ENCODE measurements at places on chromosomes 3 and 15.

DNA sequence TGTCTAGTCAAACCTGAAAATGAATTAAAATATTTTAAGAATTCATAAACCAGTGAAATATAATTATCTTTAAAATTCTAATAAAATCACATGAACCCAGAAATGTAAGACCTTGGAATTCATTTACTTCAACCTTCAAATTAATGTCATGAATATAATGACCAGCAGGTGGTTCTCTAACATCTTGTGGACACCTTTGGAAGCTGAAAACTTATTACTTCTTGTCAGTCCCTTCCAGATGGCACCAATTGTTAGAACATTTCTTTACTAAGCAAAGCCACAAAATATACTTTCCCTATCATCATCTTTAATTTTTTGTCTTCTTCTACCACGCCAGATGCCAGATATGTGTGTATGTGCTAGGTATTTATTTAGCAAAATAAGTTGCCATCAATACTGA lies 240.0 kb downstream of the MBNL1 start:
- peak; percentile 3 for DNase-seq

GRCh38 chr3:57064572-57064971 lies 4.1 kb downstream of the SPATA12 start:
- no peak for DNase-seq

- no peak for DNase-seq
These were observed 220.6 kb upstream of the MRPL3 start for GRCh38 chr3:131723343-131723742.

- DNase-seq, result no peak
These were observed 4.6 kb downstream of the OR5K3 start for GRCh38 chr3:98395101-98395500.

DNA sequence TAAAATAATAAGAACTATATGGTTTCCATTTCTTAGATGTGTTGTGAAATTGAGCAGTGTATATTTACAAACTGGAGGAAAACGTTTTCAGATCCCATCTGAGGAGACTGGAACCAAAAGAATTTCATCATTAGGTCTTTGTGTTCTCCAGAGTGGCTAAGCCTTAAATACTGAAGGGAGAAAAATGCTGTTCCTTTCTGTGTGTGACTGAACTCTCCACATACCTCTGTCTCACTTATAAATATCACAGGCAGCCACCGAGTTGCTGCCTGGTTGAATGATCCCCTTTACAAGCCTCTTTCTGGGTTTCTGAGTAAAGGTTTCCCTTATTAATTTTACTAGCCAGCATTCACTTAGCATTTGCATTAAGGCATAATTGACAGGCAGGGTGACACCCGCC lies 913.9 kb upstream of the NR2F2 start:
- DNase-seq, result no peak

GRCh38 chr15:94306700-94307650 lies 75.6 kb downstream of the MCTP2 start:
- peak; percentile 81 for DNase-seq

DNA sequence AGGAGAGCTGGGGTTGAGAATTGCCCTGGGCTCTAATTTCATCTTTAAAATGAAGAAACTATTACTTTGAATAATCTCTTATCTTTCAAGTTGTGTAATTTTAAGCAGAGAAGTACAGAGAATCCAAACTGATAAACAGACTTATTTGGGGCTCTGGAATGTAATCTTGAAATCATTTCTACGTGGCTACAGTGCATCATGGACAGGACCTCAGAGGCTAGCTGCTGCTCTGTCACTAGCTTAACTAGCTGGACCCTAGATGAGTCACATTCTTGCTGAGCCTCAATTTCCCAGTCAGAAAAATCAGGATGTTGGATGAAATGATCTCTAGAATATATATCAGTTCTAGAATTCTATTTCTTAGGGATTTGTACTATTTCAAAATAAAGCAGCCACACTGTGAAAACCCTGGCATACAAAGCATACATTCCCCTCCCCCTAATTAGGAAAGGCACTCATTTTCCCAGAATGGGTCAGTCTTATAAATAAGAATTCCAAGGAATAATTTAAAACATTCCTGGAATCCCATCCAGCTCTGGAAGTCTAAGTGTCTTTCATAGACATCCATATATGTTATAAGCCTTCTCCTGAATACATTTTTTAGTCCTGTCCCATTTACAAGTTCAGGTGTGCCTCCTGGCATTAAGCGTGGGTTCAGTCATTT lies 47.2 kb downstream of the RASGRP1 start:
- no peak for DNase-seq

DNA sequence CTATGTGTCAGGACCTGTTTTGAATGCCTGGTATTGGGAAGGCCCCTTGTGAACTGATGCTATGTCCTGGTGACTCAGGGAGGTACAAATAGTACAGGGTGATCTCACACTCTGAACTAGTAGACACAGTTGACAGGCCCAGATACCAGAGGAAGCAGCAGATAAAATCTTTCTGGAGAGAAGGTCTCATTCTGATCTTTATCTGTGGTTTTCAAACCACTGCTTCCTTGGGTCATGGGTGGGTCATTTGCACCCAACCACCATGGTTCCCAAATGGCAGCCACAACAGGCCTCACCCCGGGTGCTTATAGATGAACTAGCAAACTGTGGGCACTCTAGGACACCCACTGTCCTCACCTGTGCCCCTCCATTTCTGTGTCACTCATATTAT lies 43.4 kb downstream of the PXYLP1 start:
- peak; percentile 91 for DNase-seq

DNA sequence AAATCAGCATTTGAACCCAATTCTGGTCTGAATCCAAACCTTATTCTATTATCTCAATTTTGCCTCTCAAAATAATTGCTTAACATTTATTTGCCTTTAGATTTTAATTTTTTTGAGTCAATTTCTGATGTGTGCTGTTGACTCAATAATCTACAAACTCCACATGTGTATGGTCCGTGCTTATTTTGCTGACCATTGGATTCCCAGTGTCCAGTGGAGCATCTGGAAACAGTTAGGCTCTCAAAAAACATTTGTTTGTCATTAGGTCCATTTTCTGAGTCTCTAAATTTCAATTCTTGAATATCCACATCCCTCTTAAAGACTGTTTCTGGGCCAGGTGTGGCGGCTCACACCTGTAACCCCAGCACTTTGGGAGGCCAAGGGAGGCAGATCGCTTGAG lies 19.2 kb upstream of the MYZAP start:
- DNase-seq, result no peak

DNA sequence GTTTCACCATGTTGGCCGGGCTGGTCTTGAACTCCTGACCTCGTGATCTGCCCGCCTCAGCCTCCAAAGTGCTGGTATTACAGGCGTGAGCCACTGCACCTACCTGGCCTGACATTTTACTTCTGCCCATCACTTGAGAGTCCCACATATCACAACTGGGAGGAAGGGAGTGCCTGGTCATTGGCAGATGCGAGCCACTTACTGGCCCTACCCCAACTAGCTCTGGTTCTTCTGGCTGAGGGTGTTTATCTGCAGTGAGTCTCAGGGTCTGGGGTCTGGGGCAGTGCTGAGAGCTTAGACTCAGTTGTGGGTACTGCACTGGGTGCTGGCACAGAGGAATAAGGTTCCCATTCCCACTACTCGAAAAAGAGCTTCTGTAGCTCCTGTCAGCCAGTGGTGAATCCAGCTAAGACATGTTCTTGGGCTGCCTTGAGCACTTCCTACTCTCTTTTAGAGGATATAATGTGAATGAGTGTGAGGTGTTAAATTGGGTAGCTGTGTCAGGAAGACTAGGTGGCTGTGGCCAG lies 30.2 kb downstream of the DAG1 start:
- no peak for DNase-seq

- no peak for DNase-seq
These were observed 807.4 kb downstream of the SQOR start for GRCh38 chr15:46442184-46442583.

DNA sequence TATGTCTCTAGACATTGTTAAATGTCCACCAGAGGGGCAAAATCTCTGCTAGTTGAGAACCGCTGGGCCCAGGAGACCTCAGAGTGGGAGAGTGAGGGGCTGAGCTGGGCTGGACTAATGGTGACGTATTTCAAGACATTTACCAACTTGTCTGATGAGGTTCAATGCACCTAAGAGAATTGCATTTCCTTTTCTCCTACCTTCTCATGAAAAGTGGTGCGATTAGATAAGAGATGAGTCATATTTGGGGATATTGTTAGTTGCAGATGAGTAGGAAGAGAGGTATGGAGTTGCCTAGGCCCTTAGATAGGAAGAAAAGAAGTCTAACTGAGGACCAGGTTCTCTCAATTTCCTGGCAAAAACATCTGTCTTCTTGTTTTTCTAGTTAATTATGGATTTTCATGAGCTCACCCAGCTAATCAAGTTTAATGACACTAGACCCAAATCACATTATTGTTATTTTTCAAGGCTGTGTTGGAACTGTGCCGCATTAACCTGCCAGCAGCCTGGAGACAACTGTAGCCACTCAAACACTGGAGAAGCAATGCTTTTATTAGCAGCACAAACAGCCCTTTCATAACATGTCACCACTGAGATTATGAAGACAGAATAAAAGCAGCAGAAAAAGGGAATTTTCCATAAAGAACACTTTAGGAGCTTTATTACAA lies 144.2 kb downstream of the PDCD6IP start:
- DNase-seq, result peak; percentile 43

GRCh38 chr3:41991437-41991836 lies 29.5 kb upstream of the ULK4 start:
- DNase-seq, result no peak

DNA sequence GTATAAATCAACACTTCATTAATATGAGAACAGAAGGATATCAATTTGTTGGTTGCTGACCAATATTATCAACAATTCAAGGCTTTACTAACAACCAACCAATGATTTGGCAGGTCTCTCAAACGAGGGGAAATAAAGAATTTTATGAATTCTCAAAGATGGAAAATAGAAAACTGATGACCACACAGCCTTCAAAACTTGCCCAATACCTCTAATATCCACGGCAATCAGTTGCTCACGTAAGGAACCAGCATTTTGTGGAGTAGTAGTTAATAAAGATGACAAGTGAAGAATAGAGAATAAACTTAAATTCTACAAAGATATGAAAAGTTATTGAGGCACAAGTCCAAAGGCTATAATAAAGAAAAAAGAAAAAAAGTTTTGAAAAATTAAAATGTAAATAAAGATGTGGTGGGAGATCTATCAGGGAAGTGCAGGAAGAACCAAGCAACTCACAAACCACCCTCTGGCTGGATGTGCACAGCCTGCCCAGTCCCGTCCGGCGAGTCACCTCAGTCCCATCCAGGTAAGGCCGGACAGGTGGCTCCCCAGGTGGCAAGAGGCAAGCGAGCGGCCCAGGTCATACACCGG lies 808 bp downstream of the GK5 start:
- no peak for DNase-seq

GRCh38 chr3:188154809-188155574 lies 1.0 kb downstream of the LPP start:
- DNase-seq, result no peak

DNA sequence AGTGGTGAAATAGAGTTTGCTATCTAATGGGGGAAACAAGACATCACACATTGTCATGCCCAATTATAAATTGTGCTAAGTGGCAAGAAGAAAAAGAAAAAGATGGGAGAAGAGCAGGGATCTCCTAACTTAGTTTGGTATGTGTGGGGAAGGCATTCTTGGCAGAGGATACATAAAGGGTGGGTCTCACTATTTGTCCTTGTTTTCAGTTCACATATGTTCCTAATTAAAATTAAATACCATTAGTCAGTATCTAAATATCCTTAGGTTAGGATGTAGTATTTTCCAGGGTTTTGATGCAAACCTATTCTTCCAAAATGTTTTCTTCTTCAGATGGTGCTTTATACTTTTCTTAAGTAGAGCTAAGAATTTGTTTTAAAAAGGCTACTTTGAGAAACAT lies 173.7 kb downstream of the B3GALNT1 start:
- no peak for DNase-seq

DNA sequence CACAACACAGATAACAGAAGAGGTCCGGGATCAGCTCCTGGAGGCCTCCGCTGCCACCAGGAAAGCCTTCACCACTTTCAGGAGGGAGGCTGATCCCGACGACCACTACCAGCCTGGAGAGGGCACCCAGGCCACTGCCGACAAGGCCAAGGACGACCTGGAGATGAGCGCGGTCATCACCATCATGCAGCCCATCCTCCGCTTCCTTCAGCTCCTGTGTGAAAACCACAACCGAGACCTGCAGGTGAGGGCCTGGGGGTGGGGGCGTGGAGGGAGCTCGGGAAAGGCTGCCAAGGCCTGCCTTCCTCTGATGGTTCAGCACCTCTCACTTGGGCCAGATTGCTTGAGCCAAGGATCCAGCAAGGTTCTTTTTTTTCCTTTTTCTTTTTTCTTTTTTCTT lies 210.7 kb upstream of the BHLHE40 start:
- no peak for DNase-seq

- no peak for DNase-seq
These were observed 326.4 kb upstream of the ARL6 start for GRCh38 chr3:97438131-97438530.

DNA sequence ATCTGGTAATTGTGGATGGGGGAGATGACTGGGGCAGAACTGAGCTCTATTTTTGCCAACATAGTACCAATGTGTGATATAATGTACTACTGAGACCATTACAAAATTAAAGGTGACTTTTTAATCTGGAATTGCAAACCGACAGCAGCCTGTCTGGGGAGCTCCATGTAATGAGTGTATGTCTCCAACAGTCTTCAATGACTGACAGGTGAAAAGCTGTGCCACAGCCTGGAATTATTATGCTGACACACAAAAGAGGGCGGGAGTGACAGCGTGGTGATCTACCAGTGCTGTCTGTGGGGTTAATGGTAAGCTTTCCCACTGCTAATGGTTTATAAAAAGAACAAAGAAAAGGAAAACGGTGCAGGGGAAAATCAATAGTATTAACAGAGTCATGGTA lies 143.4 kb downstream of the CLSTN2 start:
- DNase-seq, result no peak

DNA sequence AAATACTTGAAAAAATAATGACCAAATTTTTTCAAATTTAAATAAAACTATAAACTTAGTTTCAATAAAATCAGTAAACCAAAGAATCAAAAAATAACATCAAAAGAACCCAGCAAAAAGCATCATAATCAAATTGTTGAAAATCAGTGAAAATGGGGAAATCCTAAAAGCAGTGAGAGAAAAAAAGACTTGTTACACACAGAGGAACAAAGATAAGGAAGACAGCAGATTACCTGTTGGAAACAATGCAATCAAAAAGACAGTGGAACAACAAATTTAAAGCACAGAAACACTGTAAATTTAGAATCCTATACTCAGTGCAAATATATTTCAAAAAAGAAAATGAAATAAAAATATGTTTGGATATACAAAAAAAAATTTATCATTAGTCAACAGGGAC lies 156.2 kb upstream of the LMCD1 start:
- DNase-seq, result no peak

- DNase-seq, result no peak
These were observed 64.4 kb downstream of the USP13 start for GRCh38 chr3:179717219-179717618.

- peak; percentile 29 for DNase-seq
These were observed 37.0 kb upstream of the CASR start for GRCh38 chr3:122146466-122146865.

DNA sequence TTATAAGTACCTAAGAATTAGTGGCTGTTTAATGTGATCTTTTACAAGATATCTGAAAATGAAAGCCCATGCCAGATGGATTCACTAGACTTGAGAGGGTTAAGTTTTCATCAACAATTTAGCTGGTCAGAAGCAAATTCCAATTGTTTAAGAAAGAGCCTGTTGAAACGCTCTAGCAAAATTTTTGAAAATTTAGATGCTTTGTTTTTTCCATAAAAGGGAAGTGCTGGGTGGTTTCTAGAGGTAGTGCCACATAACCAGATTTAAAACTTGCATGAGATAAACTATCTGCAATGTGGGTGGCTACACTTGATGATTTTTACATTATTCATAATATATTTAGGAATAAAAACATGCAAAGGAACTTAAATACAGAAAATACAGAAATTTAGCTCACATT lies 48.5 kb upstream of the SKIL start:
- no peak for DNase-seq
